ENCODE measurements at places on chromosomes 13 and 19.

GRCh38 chr13:95644601-95645052 lies at the start of gene DZIP1:
DZIP1 (minus strand) TSS chr13:95644706; CDS start chr13:95642029, 2,677 bp downstream.
- no peak for DNase-seq

- no peak for DNase-seq
These were observed 17.4 kb upstream of the AP1M2 start for GRCh38 chr19:10604460-10604980.

DNA sequence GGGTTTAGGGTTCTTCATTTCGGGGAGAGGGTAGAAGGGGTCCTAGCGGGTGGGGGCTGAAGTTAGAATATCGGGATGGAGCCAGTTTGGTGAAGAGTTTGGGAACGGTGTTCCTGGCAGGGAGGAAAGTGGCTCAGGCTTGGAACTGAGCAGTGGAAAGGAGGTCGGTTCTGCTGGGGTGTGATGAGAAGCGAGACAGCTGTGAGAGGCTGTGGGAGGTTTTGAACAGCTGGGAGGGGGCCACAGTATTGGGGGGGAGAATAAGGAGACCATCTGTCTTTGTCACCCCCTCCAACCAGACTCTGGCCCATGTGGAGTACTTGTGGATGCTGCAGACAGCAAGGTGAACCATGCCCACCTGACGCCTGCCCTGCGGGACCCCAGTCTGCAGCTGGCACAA lies 1.0 kb upstream of the TM6SF2 start:
- DNase-seq, result no peak

DNA sequence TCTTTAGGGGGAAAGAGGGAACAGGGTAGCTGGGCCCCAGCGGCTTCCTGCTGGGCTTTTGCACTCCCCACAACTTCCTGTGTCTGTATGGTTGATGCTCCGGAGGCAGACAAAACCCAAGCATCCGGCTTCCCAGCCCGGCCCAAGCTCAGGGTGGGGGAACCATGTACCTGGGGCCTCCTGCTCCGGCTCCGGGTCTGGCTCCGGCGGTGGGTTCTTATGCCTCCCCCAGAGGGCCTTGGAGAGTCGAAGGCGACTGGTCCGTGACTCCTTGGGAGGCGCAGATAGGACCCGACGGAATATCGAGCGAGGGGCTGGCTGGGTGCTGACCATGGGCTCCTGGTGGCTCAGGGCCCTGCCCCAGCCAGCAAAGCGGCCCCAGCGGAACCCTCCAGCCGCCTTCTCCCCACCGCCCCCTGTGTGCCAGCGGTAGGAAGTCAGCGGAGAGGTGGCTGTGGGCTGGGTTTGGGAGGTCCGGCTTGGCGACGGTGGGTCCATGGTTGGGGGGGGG lies 428 bp downstream of the RASAL3 start:
- DNase-seq, result peak; percentile 64

GRCh38 chr13:36813225-36813624 lies 5.8 kb upstream of the RFXAP start:
- DNase-seq, result no peak

- DNase-seq, result no peak
These were observed 7.4 kb downstream of the SOX1 start for GRCh38 chr13:112074139-112074865.

DNA sequence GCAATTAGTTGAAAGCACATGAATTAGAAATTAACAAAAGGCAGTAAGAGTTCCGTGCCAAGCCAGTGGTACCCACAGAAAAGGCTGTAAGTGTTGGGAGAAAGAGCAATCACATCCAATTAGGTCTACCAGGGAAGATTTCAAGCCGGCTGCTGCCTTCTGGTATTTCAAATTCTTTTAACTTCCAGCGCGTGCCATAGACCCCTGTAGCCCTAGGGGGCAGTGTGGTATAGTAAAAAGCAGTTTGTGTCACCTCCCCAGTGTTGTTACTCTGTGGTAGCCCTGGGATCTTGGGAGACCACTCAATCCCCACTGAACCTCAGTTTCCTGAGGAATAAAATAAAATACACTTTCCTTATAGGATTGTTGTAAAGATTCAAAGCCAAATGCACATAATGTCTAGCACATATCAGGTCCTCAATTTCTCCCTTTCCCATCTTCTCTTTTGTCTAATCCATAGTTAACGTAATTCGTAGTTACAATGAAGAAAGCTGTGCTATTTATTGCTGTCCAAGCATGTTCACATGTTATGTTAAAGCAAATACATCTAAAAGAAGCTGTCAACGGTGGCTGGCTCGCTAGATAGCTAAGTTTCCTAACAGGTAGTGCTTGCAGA lies 230.2 kb downstream of the TDRD3 start:
- no peak for DNase-seq

GRCh38 chr19:9935506-9936325 lies 599 bp downstream of the OLFM2 start:
- no peak for DNase-seq

DNA sequence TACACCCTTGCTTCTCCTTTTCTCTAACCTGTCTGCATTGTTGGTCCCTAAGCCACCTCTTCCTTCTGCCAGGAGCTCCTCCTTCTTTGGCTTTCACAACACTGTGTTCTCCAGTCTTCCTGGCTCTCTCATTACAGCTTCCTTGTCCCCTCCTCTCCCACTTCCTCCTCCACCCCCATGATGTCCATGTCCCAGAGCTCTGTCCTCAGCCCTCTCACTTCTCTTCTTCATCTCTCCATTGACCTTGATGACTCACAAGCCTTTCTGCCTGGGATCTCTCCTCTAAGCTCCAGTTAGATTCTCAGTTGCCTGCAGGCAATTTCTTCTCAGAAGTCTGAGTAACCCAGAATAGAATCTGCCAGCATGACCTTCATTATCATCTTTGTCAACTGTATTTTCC lies 100.3 kb upstream of the WASF3 start:
- DNase-seq, result no peak

DNA sequence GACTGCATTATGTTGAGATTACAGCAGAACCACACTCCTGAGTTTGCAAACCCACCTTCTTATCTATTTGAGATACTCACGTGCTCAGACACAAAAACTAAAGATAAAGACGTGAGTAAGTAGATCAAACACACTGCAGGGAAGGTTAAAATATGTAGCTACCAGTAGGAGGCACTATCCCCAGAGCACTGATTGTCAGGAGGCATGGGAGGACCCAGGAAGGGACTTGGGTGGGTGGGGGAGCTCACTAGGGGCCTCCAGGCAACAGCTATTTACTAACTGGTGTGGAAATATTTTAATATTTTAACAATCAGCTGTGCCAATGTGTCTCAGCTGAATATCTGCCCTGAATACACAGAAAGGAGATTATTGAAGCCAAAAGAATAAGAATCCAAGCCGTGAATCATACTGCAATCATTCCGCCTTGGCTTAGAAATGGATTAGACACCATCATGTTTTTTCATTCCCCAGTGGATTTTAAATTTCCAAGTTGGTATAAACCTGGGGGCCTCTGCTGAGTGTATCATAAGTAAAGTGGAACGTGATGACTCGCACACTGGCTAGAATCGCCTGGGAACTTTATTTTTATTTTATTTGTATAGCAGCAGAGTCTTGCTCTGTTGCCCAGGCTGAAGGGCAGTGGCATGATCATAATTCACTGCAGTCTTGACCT lies 73.2 kb upstream of the CACNA1A start:
- DNase-seq, result no peak
